ENCODE measurements at places on chromosomes 1 and 21. TPM values are rescaled to one million over a fixed set of nuclear protein-coding genes. Genes with fewer than 3 reads are reported as not detected.
A peak's percentile ranks its signal among the peaks of the same experiment; 100 is the strongest.

DNA sequence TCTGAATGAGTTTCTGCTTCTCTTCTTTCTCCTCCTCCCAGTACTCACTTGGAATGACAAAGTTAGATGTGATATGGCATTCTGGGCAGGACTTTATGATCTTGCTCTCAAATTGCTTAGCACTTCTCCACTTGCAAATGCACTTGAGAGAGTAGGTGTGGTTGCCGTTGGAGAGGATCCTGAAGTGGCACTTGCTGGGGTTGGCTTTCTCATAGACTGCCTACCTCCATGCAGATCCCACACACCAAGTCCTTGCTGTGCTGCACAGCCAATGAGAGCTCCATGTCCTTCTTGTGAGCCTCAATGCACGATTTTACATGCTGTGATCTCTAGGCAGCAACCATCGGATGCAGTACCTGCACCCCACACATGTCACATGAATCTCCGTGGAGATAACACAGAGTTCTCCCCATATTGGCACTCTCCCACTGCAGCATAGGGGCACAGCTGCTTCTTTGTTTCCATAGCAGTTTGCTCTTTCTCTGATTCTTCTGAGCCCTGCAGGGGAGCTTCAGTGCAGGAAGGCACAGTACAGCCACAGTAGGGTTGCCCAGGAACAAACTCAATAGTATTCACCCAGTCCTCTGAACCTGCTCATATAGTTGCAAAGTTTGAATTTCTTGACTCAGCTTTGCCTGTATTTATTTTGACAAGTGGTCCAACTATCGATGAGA is 45.2 kb downstream of the ZNF691 start:
- no peaks in the 10 kb centered on the region for H3K36me3 ChIP-seq
- DNase-seq = no peak
- peaks cover 7% of the 10 kb centered on the region for H3K27me3 ChIP-seq
- no peak overlapping the region for H3K4me3 ChIP-seq
- no peak overlapping the region for H3K27ac ChIP-seq
- H3K4me1 ChIP-seq = no peaks in the 10 kb centered on the region

DNA sequence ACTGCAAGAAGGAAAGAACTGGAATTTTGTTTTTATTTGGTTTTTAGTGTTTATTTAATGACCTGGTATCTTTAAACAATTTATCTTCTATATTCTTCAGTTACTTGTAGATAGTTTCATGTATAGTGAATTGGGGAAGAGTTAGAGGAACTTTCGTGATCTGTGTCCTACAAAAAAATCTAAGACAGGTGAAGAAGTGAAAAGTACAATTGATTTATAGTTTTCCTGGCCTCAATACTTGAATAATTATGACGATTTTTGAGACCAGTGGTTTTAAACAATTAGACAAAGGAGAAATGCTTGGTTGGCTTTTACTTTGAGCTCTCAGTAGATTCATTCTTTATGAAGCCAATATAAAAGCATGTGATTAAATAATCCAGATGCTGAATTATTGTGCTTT is 7.5 kb downstream of the MIER1 start:
- H3K27me3 ChIP-seq = no peaks in the 10 kb centered on the region
- DNase-seq = no peak
- peak overlapping the region; percentile 40 for H3K4me3 ChIP-seq
- peaks cover 50% of the 10 kb centered on the region for H3K4me1 ChIP-seq

- no peak for DNase-seq
- H3K27ac ChIP-seq = no peak overlapping the region
- H3K27me3 ChIP-seq = peaks cover 16% of the 10 kb centered on the region
- H3K36me3 ChIP-seq = no peaks in the 10 kb centered on the region
- H3K4me1 ChIP-seq = peaks cover 11% of the 10 kb centered on the region
- no peak overlapping the region for H3K4me3 ChIP-seq
These were observed 50.8 kb upstream of the PODN start for GRCh38 chr1:53011175-53011574.

- H3K36me3 ChIP-seq = no peaks in the 10 kb centered on the region
- no peak overlapping the region for H3K27ac ChIP-seq
- H3K4me1 ChIP-seq = peaks cover 17% of the 10 kb centered on the region
These were observed 776 bp upstream of the CADM3 start for GRCh38 chr1:159170639-159171038.

- H3K27ac ChIP-seq = no peak overlapping the region
- no peak overlapping the region for H3K4me3 ChIP-seq
- no peaks in the 10 kb centered on the region for H3K27me3 ChIP-seq
- DNase-seq = no peak
- H3K4me1 ChIP-seq = peaks cover 87% of the 10 kb centered on the region
- H3K36me3 ChIP-seq = no peaks in the 10 kb centered on the region
These were observed 88.4 kb downstream of the DYRK1A start for GRCh38 chr21:37454869-37455503.

Gene SMCP
- not detected for total RNA-seq

Gene RXRG
- total RNA-seq = not detected

All from WTC11 (cell line).